EH (cell line): ENCODE measurements at places on chromosomes 3 and 15.

DNA sequence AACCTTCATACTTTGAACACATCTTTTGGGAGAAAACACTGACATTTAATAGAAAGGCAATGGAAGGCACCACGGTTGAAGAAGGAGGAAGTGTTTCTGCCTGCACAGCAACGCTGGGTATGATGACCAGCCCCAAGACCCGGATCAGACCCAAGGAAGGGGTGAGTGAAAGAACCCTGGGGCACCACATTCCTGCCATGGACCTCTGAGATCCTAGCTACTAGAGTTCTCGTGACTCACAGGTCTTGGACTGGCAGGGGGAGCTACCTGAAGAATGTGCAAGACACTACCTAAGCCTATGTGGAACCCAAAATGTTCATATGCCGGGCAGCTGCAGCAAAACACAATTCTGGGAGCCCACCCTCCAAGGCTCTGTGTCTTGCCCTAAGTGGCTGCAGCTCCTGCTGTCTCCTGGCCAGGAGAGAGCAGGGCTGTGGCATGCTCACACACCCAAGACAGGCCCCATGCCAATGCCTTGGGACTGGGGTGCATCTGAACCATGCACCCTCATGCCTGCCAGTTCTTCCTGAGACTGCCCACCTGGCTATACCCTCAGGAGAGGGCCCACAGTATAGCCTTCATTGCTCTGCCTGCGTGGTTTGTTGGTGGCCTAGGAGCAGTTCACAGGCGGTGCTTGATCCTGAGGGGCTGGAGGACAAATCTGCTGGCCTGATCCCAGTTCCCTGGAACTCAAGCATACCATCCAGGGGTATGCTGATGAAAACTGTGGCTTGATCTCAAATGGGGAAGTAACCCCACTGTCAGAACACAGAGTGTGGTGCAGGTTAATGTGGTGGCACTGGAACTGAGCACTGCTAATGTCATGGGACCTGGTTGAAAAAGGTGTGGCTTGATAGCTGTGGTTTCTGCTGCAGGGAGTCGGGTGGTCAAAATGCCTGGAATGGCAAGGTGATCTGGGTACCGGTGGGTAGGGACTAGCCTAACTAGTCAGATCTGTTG lies 353.3 kb upstream of the ARHGEF26 start:
- DNase-seq = no peak

- DNase-seq = peak; percentile 48
Observed at GRCh38 chr15:71443538-71443937, 328.3 kb downstream of the THSD4 start.

DNA sequence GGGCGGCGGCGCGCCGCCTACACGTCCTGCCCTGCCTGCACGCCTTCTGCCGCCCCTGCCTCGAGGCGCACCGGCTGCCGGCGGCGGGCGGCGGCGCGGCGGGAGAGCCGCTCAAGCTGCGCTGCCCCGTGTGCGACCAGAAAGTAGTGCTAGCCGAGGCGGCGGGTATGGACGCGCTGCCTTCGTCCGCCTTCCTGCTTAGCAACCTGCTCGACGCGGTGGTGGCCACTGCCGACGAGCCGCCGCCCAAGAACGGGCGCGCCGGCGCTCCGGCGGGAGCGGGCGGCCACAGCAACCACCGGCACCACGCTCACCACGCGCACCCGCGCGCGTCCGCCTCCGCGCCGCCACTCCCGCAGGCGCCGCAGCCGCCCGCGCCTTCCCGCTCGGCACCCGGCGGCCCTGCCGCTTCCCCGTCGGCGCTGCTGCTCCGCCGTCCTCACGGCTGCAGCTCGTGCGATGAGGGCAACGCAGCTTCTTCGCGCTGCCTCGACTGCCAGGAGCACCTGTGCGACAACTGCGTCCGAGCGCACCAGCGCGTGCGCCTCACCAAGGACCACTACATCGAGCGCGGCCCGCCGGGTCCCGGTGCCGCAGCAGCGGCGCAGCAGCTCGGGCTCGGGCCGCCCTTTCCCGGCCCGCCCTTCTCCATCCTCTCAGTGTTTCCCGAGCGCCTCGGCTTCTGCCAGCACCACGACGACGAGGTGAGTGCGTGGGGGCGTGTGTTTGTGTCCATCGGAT lies 602 bp downstream of the TRIM71 start:
- DNase-seq = no peak

DNA sequence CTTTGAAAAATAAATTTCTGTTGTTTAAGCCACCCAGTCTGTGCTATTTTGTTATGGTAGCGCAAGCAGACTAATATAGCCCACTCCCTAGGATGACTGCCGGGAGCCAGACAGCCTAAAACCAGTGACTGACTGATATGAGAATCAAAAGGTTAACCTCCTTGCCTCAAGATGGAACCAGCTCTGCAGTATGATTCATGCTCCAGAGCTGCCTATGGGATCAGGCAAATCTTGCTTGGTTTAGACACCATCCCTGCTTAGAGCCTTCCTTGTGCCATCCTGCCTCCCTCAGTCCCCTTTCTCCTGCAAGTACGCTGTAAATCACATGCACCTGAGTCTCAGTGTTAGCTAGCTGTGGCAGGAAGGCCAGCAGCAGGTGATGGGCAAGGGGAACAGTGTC lies 39.3 kb downstream of the TRANK1 start:
- DNase-seq = no peak

- DNase-seq = no peak
Observed at GRCh38 chr3:70256566-70256965, 55.9 kb downstream of the MDFIC2 start.

GRCh38 chr15:25709437-25710159 lies 153.5 kb downstream of the ATP10A start:
- DNase-seq = no peak

DNA sequence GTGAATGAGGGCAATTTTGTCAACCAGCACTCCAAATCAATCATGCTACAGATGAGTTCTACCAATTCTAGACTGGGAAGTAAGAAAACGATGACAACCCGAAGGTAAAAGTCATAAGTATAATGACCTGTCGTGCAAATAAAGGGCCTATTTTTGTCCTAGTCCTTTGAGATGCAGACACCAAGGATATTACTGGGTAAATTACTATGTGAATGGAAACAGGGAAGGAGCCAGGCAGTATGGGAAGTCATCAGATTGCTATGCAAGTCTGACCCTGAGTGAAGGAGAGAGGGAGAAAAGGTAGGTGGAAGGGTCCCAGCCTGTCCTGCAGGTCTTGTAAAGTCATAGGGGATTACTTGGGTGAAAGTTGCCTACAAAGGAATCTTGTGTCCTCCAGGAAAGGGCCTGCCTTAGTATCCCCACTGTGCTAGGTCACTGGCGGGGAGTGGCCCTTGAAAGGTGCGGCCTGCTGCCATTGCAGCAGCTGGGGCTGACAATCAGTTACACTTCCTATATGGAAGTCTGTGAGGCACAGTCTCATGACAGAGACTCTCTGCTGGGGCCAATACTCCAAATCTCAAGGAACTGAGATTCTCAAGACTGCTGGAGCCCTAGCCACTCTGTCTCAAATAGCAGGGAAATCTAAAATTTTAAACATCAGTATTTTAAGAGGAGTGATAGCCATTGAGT lies 149.9 kb upstream of the SLC2A2 start:
- DNase-seq = peak; percentile 43

DNA sequence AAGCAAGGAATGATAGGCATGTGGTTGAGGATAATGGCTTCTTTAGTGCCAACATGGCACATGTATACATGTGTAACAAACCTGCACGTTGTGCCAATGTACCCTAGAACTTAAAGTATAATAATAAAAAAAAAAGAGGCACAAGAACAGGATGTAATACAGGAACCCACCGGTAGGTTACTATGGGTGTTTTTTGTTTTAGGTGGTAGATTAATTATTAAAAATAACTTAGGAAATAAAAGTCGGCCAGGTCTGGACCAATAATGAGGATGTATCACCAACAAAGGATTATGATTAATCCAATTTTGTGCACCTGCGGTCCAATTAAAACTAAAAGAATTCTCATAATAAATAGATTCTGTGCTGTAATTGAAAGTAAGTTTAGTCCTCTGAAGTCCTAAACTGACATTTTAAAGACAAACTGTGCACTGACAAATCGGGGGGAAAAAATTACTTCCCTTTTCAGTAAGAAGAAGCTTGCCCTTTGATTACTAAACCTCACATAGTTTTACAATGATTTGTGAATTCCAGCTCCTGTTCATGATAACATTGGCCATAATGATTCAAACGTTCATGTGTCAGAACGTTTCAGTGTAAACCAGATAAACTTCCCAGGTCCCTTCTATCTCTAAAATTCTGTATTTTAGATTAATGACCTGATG lies 62.2 kb downstream of the CASR start:
- peak; percentile 49 for DNase-seq

DNA sequence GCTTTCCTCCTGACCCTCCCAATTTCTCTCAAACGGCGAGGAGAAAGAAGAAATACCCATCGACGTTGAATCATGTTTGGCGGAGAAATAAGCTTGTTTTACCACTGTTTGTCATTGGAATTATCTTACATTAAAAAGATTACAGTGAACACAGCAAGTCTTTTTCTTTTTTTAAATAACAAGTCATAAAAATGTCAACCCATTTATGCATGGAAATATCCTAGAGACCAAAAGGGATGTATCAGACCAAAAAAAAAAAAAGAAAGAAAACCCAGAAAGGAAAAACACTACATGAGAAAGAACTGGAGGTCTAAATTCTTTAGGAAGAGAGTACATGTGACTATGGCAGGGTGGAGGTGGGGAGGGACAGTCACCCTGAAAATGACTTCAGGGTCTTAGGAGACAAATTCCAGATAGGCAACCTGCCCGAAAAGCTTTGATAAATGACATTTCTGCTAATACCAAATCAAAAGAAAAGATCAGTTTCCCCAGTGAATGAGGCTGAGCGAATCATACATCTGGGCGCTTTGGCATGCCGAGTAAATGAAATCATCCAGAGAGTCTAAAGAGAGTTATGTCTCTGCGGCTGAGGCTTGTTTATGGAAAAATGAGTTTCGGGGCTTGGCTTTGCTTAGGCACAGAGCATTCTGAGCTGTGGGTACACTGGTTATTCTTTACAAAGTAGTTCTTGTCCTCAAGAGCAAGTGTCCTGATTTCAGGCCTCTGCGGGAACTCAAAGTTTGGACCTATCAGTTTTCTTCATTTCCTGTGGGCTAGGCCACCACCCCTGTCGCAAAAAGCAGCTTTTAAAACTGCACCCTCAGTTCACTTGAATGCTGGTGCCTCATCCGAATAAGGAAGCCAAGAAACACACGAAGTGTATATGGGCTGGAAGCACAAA lies 110.1 kb upstream of the TGFBR2 start:
- peak; percentile 85 for DNase-seq

GRCh38 chr3:73576999-73577461 lies 47.7 kb downstream of the PDZRN3 start:
- DNase-seq = peak; percentile 60

DNA sequence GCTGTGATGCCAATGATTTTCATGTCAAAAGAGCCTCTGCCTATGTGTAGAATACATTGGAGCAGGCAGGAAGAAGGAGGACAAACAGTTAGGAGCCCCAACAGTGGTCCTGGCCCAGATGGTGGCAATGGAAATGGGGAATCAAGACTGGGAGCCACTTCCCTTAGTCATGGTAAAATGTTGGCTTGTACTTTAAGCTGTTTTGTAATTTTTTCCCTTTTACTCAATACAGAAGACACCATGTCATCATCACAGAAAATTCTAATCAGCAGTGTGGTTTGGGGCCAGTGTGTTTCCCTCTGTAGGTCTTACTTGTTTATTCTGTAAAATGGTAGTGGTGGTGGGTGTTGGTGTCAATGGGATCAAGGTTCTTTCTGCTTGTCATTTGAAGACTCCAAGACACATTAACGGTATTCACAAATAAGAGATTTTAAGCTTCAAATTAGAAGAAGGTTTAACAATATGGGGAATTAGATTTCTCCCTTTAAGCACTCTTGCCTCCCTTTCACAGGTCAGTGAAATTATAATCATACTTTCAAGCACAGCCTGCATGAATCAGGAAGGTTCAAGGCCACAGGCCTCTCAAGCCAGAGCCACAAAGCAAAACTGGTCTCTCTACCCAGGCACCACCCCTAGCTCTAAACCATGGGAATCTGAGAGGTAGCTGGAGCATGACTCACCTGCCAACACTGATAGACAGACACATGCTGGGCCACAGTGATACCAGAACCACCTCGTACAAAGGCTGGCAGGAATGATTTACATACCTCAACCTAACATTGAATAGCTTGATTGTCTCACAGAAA lies 24.9 kb downstream of the SIAH2 start:
- DNase-seq = peak; percentile 33

GRCh38 chr3:130789782-130790322 lies 43.2 kb upstream of the PIK3R4 start:
- no peak for DNase-seq

DNA sequence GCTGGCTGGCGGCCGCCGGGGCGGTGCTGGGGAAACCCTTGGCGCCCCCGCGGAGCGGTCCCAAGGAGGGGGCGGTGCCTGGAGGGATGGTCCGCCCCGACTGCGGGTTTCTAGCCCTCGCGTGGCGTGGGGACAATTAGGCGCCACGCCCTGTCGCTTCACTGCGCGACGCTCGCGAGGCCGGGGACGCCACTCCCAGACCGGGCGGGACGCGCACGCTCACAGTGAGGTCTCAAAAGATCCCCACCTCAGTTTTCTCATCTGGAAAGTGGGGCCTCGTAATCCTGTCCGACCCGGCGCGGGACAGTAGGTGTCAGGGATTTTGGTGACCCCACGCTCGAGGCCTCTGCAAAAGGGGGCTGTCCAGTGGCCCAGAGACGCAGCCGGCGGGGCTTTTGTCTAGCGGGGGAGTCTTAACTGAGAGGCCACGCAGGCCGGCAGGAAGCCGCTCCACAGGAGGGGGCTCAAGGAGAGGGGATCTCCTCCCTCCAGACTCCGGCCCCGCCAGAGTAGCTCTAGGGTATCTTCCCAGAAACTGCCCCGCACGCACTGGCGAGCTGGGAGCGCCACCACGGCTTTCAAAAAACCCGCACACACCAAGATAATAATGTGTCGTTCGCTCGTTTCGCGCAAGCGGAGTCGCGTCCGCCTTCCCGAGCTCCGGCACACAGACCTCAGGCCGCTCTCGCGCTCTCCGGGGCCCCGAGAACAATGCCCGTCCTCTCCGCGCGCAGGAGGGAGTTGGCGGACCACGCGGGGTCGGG lies 710 bp upstream of the CLK3 start:
- DNase-seq = peak; percentile 84

- DNase-seq = no peak
Observed at GRCh38 chr3:61118830-61119229, 132.4 kb downstream of the FHIT start.

GRCh38 chr3:42216931-42217333 lies 49.1 kb downstream of the CCK start:
- DNase-seq = peak; percentile 89

DNA sequence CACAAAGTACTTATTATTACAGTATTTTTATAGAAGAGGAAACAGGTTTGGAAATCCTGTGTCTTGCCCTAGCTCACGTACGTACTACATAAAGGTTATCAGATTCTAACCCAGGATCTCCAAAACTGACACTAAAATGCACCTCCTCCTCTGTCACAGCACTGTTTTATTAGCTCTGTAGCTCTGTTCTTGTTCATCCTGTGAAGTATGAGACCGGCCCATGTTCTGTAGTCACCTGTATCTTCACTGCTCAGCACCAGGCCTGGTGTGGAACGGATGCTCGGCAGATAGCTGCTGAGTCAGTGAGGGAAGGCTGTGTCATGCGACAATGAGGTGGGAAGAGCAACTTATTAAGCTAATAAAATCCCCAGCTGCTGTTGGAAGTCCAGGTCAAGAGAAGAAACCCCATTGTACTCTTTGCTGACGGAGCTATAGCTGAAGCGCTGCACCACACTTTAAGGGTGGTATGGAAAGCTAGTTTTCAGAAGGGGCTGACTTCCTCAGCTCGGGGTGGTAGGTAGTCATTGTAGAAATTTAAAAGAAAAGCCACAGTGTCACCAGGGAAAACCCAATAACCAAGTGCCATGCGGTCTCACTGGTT lies 22.8 kb downstream of the BCL2A1 start:
- DNase-seq = no peak
